ENCODE measurements at places on chromosomes 7 and 10.

GRCh38 chr10:123149568-123150270, 1.8 kb downstream of the HMX2 start:
- no peak for DNase-seq
- no peak overlapping the region for H3K27ac ChIP-seq
- no peaks in the 10 kb centered on the region for H3K27me3 ChIP-seq
- no peak overlapping the region for H3K4me3 ChIP-seq

DNA sequence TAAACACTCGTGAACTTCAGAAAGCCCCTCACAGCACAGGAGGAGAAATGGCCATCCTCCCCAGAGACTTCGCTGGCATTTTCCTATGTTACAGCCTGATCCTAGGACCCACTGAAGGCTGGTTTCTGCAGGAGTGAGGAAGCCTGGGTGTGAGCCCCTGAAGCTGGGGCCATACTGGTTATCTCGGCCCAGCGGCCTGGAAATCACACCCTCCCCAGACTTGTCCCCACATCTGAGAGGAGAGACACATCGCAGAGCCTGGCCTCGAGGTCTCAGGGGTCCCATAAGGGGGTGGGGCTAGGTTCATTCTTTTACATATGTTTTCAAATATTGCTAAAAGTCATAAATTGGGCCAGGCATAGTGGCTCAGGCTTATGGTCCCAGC, 17.5 kb upstream of the RET start:
- DNase-seq = no peak
- H3K27ac ChIP-seq = no peak overlapping the region
- no peaks in the 10 kb centered on the region for H3K4me1 ChIP-seq

- no peak overlapping the region for H3K4me3 ChIP-seq
- H3K27me3 ChIP-seq = peaks cover 4% of the 10 kb centered on the region
- no peaks in the 10 kb centered on the region for H3K36me3 ChIP-seq
- no peak overlapping the region for H3K27ac ChIP-seq
These were observed 32.7 kb upstream of the TARP start for GRCh38 chr7:38306171-38306570.

DNA sequence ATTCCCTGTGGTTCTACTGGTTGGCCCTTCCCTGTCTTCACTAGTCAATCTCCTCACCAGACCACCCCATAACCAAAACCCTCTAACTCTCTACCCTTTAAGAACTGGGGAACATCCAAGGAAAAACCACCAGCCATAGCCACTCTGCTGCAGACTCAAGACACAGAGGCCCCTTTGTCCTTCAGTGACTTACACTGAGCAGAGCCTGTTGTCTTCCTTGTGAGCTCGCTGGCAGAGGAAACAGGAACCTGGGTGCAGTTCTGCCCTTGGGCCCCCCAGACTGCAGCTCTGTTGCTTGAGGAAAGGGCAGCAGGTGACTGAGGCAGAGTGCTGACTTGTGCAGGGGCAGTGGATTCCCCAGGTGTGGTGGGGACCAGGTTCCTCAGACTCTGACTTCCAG, 30.6 kb downstream of the ZC3HAV1 start:
- no peaks in the 10 kb centered on the region for H3K27me3 ChIP-seq
- peaks cover 10% of the 10 kb centered on the region for H3K4me1 ChIP-seq
- H3K36me3 ChIP-seq = no peaks in the 10 kb centered on the region
- H3K27ac ChIP-seq = no peak overlapping the region

DNA sequence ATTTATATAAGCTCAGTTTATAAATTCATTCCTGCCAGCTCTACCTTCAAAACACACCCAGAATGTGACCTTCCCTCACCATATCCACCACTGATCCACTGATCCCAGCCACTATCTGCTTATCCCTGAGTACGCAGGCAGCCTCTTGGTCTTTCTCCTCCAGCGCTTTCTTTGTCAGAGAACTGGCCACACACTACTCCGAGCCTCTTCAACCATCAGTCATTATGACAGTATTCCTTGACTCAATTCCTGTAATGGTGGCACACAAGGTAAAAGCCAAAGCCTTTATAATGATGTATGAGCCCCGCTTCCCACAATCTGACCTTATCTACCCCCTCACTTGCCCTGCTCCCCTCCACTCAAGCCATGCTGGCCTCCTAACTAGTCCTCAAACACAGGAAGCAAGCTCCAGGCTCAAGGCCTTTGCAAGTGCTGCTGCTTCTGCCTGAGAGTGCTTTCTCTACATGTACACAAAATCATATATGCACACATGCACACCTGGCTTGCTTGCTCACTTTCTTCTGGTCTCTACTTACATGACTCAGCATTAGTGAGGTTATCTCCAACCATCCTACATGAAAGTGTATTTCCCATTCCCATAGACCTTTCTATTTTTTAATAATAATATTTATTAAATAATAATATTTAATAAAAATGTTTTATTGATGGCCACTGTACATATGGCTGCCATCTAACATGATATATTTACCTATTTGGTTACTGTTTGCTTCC, 150.4 kb upstream of the FEZF1 start:
- H3K4me3 ChIP-seq = no peak overlapping the region
- no peaks in the 10 kb centered on the region for H3K36me3 ChIP-seq
- H3K4me1 ChIP-seq = no peaks in the 10 kb centered on the region
- H3K27ac ChIP-seq = no peak overlapping the region
- no peak for DNase-seq

GRCh38 chr7:9201928-9202327, 768.5 kb downstream of the NXPH1 start:
- no peaks in the 10 kb centered on the region for H3K36me3 ChIP-seq
- H3K27ac ChIP-seq = no peak overlapping the region
- no peak for DNase-seq
- no peak overlapping the region for H3K4me3 ChIP-seq
- H3K4me1 ChIP-seq = peaks cover 11% of the 10 kb centered on the region

- H3K4me3 ChIP-seq = no peak overlapping the region
- no peak for DNase-seq
- no peaks in the 10 kb centered on the region for H3K36me3 ChIP-seq
- no peaks in the 10 kb centered on the region for H3K27me3 ChIP-seq
- peak overlapping the region; percentile 86 for H3K27ac ChIP-seq
- H3K4me1 ChIP-seq = peaks cover 39% of the 10 kb centered on the region
These were observed 180.7 kb upstream of the KLF14 start for GRCh38 chr7:130914554-130915294.

DNA sequence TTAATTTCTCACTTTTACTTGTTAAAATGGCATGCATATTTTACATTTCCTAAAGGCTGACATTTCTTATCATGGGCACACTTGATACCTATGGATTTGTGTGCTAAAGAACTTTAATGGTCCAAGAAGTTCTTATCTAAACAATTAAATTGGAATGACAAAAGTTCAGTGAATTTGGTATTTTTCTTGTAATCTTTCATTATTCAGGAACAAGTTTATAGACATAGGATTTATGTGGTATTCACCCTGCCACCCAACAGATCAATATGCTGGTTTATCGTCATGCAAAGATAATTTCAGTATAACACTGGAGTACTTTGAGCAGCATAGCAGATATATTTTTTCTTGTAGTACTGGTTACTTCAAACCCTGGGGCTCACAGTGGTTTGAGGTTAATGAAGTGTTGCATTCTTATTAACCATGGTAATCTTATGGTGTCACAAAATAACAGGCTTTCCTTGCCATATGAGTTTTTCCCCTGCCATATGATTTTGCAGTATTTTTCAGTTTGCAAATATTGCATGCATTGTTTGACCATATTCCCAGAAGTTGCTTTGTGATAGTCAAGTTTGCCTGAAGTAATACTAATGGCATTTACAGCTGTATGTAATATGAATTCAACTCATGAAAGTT, 148.8 kb downstream of the PPP1R9A start:
- H3K4me3 ChIP-seq = no peak overlapping the region
- DNase-seq = no peak
- no peak overlapping the region for H3K27ac ChIP-seq

- peaks cover 12% of the 10 kb centered on the region for H3K27me3 ChIP-seq
- no peak overlapping the region for H3K4me3 ChIP-seq
- DNase-seq = no peak
- no peak overlapping the region for H3K27ac ChIP-seq
- no peaks in the 10 kb centered on the region for H3K36me3 ChIP-seq
These were observed 21.3 kb downstream of the GOLGA7B start for GRCh38 chr10:97870990-97871389.

GRCh38 chr7:101767544-101767943, 49.9 kb upstream of the CUX1 start:
- H3K4me3 ChIP-seq = no peak overlapping the region
- H3K27ac ChIP-seq = no peak overlapping the region
- no peak for DNase-seq
- no peaks in the 10 kb centered on the region for H3K4me1 ChIP-seq

DNA sequence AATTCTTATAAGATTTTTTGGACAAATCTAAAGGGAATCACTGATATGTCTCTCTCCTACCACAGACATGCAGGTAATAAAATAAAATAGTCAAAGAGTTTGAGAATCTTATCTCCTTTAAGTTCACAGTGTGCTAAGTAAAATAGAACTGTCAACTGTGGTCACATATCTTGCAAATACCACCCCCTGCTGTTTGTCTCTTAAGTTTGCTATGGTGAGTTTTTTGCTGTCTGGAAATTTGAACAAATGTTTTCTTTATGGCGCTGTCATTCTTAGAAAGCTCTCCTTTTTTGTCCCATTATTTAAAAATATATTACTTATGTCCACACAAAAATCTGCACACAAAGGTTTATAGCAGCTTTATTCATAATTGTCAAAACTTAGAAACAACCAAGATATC, 19.6 kb downstream of the GIMAP5 start:
- no peaks in the 10 kb centered on the region for H3K36me3 ChIP-seq
- DNase-seq = no peak
- peaks cover 8% of the 10 kb centered on the region for H3K27me3 ChIP-seq

DNA sequence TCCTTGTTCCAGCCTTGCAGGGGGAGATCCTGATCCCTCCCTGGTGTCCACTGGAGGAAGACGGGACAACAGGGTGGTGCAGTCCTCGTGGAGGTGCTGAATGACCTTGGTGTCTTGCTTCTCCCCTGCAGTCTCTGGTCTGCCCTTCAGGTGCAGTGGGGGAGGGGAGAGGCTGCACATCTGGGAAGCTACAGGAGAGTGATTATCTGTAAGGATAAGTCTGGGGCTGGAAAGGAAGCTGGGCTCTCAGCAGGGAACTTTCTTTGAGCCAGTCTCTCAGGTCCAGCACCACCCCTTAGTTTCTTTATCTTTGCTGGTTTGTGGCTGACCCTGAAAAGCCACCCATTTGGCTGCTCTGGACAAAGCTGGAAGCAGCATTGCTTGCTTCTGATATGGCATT, 275.6 kb downstream of the CCSER2 start:
- no peak overlapping the region for H3K4me3 ChIP-seq
- H3K4me1 ChIP-seq = peaks cover 5% of the 10 kb centered on the region
- no peak overlapping the region for H3K27ac ChIP-seq
- no peaks in the 10 kb centered on the region for H3K27me3 ChIP-seq
- DNase-seq = no peak

Measured in SJCRH30 (cell line).